ENCODE measurements at places on chromosomes 5 and 9.

DNA sequence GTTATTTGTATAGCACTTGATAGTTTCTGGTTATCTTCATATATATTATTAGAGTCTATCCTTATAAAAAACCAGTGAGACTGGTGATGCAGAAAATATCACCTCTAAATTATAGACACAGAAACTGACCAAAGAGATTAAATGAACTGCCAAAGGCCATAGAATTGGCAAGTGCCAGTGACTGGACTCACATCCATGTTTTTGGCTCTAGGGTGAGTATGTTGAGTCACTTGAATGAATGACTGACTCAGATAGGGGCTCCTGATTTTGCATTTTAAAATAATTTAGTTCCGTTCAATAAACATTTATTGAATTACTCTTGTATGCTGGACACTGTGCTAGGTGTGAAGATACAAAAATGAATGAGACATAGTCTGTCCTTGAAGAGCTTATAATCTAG, 70.7 kb downstream of the NR2F1 start:
- no peak for DNase-seq

GRCh38 chr5:147093138-147093537, 141.7 kb upstream of the STK32A start:
- DNase-seq, result no peak

- DNase-seq, result peak; percentile 98
Observed at GRCh38 chr9:122402403-122402871, 31.6 kb downstream of the PTGS1 start.

- peak; percentile 39 for DNase-seq
Observed at GRCh38 chr5:154713615-154714125, 41.5 kb upstream of the LARP1 start.

GRCh38 chr5:50749181-50749580, 82.7 kb downstream of the PARP8 start:
- DNase-seq, result no peak

- peak; percentile 100 for DNase-seq
Observed at GRCh38 chr5:137146402-137146890, 352.7 kb downstream of the SPOCK1 start.

GRCh38 chr9:117720066-117720465, 15.9 kb downstream of the TLR4 start:
- DNase-seq, result peak; percentile 69

- no peak for DNase-seq
Observed at GRCh38 chr9:37301042-37301853, 121.2 kb upstream of the GRHPR start.

GRCh38 chr5:26955161-26955560, 83.2 kb downstream of the CDH9 start:
- DNase-seq, result no peak

GRCh38 chr5:143428738-143429420, 25.4 kb upstream of the NR3C1 start:
- no peak for DNase-seq

- peak; percentile 86 for DNase-seq
Observed at GRCh38 chr9:73152543-73152844, 829 bp downstream of the ANXA1 start.

- peak; percentile 85 for DNase-seq
Observed at GRCh38 chr5:106397700-106398099, 1273.0 kb downstream of the EFNA5 start.

DNA sequence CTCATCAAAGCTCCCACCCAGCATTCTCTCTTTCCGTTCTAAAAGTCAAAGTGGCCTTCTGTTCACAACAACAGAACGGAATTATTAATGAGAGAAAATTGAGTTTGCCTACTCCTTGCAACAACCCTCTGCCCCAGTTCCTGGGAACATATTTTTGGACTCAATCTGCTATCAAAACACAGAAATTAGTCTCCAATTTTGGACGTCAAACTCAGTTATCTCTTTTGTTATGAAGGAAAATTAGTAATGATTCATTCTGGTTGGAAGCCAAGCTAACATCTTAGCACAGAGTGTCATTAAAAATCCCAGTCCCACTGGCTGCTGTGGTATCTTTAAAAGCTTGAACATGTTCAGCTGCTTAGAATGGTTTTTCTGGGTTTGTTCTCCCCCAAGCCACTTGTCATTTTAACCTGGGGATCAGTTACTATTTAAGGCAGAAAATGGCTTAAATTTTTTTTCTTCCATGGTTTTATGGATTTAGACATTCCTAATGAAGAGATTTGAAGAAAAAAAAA, 343.2 kb downstream of the TRIM32 start:
- DNase-seq, result no peak

DNA sequence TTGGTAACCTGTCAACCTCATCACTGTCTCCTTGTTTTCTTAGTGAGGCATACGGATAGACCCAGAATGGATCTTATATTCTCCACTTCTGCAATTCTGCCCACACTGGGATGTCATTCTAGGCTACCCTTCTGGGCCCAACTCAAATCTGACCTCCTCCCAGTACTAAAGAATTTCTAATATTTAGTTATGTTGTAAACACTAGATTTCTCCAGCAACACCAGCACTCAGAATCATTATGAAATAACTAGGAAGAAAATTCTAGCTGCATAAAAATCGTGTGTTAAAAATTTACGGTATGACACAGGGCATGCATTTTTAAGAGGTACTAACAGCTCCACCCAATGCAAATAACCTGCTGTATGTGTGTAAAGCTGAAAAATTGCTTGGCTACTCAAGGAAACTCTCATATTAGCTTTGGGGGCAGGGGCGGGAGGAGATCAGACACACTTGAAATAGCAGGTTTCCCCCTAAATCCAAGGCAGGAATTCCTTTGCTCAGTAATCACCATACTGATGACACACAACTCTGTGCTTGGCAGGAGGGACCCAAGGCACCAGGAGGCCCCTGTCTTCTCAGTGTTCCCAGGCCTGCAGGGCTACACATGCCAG, 27.3 kb downstream of the MACROH2A1 start:
- DNase-seq, result peak; percentile 83

DNA sequence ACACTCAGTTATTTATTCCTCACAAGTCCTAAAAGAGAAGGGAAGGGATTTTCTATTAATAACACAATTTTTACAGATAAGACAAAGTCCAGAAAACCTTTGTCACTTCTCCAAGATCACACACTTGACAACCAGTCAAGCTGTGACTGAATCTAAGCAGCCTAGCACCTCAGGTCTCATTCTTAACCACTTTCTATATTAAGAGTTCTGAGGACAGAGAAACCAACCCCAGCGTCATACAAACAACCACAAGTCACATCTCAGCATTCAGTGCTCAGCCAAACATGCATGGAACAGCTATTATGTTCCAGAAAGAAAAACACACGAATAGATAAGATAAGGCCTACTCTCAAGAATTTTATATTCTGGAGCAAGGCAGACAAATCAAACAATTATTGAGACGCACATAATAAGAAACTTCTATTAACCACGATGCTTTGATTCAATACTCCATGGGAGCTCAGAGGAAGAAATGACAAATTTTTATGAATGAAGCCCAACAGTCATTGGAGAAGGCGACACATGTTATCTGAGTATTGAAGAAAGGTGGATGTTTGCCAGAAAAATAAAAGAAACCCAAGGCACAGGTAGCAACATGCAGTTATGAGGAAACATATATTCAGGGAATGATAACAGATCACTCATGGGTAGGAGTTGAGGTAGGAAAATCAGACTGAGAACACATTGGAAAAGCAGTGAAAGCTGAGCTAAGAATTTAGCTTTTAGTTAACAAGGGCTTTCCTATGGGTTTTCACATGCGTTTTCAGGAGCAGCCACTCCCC, 113.1 kb downstream of the HTR4 start:
- no peak for DNase-seq

GRCh38 chr9:127734247-127734746, 797 bp downstream of the TOR2A start:
- no peak for DNase-seq

GRCh38 chr9:31140316-31140715, 1244.1 kb upstream of the ACO1 start:
- no peak for DNase-seq

DNA sequence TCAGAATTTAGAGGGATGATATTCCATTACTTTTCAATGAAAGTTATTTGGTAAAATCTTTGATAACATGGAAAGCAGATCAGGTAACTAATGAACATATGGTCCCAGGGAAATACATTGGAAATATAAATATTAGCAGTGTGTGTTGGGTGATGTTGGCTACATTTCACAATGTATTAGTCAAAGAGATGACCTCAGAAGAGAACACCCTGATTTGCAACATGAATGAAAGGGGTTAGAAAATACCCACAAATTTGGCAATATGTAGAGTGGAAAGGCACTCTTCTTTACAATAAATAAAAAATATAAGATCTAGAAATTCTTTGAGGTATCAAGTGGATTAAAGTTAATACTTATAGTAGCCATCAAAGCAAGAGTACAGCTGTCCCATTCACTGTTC, 606.7 kb downstream of the PSAT1 start:
- no peak for DNase-seq

DNA sequence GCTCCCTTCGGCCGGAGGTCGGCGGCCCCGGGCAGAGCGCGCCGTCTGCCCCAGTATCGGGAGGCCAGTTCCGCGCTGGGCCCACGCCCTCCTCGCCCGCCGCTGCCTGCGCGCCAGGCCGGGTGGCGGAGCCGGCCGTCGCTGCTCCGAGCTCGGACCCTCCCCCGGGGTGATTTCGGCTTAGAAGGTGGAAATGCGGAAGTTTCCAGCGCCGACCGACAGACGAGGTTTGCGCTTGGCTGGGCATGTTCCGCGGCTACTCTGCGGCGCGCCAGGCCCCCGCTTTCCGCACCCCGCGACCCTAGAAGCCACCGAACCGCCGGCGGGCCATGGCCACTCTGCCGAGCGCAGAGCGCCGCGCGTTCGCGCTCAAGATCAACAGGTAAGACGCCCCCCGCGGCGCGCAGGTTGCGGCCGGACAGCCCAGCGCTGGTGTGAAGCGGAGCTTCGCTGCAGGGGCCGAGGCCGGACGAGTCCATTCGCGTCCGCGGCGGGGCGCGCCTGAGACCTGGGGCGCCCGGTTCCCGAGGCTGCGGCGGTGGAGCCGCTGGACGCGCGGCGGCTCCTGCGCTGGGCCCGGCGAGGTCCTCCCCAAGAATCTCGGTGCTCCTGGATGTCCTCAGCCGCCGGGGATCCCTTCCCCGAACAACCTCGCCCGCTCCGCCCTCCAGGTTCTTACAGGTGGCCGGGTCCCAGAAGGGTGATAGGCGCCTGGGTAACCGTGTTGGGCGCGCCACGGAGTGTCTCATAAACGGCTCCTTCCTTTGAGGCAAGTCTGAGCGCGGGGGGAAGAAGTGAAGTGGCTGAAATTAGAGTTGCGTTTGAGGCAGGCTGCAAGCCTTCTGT, at the start of gene DOCK8:
TSS of gene DOCK8 (plus strand) at position 218 of the 846 bp plus-strand sequence. CDS start at position 330, 112 bp downstream.
- DNase-seq, result peak; percentile 4

GRCh38 chr9:86263876-86264275, 4.4 kb upstream of the C9orf153 start:
- DNase-seq, result no peak

DNA sequence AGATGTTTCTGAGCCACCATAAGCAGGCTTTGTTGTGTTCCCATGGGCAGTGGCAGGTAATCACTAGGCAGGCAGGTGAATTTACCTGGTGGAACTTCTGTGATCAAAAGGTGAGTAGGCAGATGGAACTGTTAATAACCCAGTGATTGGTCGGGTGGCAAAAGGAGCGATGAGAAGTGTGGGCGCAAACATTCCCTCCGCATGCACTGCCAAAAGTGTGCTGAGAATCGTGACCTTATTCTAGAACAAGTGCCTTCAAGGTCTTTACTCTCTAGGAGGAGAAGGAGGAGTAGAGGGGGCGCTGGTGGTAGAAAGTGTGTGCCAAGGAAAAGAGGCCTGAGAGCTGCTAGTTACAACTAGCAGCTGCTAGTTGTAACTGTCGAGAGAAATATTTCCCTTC, 3.3 kb downstream of the OTULINL start:
- DNase-seq, result no peak

GRCh38 chr5:73135429-73136054, 15.2 kb downstream of the TMEM171 start:
- peak; percentile 61 for DNase-seq

DNA sequence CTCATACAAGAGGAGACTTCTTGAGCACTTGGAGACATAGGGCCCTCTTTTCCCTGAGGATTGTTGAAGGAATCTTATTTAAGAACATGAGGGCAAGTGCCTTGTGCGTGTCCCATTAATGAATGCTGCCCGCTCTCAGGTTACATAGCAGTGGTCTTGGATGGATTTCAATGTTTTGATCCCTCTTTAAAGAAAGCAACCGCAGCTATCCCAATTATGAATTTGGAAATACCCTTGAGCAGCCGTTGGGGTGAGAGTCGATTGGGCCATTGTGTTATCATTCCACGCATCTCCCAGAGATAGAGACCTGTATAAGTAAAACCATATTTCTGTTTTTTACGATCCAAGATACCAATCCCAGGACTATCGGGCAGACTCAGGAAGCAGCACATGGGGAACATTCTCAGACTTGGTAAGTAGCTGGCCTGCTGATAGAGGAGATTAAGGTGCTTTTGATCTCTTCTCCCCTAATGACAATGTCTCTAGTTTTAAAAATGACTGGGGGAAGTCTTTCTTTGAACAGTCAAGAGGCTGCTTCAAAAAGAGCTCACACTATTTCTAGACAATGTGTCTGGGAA, 145.3 kb downstream of the MACROH2A1 start:
- peak; percentile 23 for DNase-seq

DNA sequence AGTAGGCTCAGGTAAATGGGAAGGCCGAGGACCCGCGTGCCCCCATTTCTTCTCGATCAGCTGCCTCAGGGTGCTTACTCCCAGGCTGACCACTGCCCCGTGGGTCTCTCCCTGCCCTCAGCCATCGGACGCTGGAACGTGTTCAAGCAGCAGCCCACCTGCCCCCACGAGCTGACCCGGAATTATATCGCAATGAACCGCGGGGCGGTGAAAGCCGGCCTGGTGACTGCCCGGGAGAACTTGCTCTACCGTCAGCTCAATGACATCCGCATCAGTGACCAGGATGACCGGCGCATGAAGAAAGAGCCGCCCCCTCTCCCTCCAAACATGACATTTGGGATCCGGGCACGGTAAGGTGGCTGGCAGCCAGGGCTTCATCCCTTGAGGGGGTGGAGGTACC, 83.2 kb upstream of the BARHL1 start:
- DNase-seq, result no peak

- no peak for DNase-seq
Observed at GRCh38 chr5:94080390-94080789, 339.0 kb upstream of the POU5F2 start.

DNA sequence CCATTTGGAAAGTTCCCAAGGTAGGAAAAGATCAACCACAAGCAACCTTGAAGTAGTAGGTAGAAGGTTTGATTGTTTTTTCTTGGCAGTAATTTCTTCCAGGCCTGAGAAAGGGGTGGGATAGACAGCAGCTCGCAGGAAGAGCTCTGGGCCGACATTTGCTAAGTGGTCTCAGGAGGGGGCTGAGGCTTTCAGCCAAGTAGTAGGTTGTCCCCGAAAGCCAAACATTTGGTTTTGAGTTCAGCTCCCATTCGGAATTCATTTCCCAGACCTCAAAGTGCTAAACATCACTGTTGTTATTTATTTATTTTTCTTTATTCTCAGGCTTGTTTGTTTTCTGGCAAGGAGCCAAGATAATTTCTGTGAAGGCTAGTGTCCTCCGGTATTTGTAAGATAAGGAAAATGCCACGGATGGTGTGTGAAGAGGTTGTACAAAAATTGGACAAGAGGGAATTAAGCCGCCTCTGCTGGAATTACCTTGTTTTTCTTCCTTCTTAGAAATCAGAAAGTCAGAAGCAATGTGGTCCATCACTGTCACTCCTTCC, 112.1 kb downstream of the KIF4B start:
- no peak for DNase-seq

GRCh38 chr9:19284729-19285128, 54.2 kb downstream of the DENND4C start:
- no peak for DNase-seq

GRCh38 chr5:134444941-134445471, 33.3 kb upstream of the CDKN2AIPNL start:
- DNase-seq, result no peak

- DNase-seq, result peak; percentile 60
Observed at GRCh38 chr5:130138406-130139045, 234.3 kb downstream of the CHSY3 start.
